ENCODE measurements at places on chromosomes 2 and 18.

DNA sequence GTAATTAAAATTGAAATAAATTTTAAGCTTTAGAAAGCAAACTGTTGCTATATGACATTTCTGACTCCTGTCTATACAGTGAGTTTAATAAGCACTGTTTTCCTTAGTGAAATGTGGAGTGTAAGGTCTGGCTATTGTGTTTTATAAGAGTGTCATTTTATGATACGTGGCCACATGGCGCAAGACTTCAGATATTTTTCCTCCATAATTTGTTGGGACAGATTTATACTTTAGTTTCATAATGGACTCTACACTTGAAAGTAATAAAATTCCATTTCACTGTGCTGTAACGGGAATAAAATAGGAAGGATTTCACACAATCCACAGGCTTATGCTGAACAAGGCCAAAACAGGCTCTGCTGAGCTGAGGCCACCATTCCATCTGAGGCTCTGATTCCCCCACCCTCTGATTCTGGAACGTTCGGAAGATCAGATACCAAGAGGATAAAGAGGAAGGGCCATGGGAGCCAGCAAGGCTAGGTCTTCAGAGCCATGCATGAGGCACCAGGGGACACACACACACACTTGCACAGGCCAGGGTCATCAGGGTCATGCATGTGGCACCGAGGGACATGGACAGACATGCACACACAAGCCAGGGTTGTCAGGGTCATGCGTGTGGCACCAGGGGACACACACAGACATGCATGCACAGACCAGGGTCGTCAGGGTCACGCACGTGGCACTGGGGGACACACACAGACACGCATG is 35.6 kb downstream of the HDAC4 start:
- no peak for DNase-seq

DNA sequence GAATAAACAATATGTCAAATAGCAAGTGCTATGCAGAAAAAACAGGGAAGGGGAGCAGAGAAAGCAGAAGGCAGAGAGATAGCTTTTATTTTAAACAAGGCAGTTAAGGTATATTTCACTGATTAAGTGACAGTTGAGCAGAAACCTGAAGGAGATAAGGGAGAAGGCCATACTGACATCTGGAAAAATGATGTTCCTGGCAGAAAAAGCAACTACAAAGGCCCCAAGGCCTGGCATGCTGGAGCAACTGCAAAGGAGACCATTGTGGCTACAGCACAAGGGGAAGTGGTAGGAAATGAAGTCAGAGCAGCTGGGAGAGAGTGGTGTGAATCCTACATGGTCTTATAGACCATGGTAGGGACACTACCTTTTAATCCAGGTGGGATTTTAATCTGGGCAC is 8.9 kb upstream of the PCBP1 start:
- no peak for DNase-seq

DNA sequence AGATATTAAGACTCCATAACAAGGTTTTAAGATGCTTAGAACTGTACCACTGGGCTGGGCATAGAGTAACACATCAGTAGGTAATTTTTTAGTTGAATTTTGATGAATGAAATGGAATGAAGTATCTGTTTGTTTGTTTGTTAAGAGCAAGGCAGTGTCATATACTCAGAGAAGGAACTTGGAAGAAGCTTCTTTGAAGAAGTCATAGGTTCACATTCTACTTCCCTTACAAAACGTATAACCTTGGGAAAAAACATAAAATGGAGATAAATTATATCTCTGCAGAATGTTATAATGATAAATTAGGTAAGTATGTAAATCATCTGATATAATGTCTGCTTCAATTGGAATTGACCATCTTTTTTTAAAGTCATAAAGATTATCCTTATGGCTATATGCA is 122.1 kb upstream of the SLC39A10 start:
- DNase-seq: no peak

DNA sequence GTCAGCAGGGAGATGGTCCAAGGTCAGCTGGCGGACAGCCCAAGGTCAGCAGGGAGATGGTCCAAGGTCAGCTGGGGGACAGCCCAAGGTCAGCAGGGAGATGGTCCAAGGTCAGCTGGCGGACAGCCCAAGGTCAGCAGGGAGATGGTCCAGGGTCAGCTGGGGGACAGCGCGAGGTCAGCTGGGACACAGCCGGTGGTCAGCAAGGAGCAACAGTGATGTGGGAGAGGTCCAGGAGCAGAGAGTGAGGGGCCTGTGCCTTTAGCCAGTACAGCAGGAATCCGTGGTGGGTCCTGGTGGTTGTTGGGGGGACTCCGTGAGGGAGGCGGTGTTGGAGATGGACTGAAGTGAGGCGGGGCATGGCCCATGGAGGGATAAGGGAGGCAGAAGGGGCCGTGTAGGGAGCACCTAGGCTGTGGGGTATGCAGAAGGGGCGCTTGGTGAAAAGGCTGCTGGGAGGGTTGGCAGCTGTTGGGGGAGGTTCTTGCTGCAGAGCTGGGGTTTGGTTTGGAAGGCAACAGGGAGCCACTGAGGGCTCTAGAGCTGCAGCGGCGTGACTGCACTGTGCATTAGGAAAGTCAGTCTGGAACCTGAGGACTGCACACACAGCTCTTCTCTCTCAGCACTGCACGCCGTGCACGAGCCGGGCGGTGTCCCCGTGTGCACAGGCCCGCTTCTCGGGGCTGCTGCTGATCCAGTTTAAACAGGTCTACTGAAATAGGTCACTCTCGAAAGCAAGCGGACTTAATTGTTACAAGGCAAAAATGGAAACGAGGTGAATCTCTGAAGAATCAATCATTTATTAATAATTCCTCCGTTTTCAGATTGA is 76.2 kb upstream of the HDAC4 start:
- DNase-seq: no peak

- no peak for DNase-seq
These were observed at the start of gene VSNL1 for GRCh38 chr2:17540093-17540812. VSNL1 (plus strand) TSS chr2:17540696; CDS start chr2:17592075, 51,379 bp downstream.

DNA sequence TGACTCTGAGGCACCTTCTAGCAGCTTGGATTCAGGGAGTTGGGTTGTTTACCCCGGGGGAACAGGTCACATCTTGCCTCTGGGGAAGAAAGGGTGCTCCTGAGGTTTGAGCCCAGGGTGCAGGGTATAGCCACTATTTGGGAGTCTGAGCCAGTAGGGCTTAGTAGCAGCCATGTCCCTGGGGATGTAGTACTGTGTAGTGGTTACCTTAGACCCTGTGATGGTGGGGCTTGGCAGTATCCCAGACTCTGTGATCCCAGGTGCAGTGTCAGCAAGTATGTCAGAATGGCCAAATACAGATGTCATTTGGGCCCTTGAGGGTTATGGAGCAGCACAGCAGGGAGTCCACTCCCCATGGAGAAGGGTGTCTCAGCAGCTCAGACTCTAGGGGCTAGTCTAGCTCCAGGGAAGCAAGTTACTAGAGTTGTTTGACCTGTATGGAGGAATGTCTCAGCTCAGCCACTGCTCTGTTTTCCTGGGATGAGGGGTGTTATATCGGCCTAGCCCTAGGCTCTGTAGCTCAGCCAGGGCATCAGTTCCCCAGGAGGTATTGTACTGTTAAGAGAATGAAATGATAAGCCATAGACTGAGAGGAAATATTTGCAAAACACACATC is 151.3 kb downstream of the UBR3 start:
- no peak for DNase-seq

GRCh38 chr2:41949091-41949882 is 98.5 kb upstream of the PKDCC start:
- no peak for DNase-seq

GRCh38 chr2:11466307-11467128 is 557 bp upstream of the E2F6 start:
- DNase-seq: no peak

GRCh38 chr18:23972453-23972852 is 42.1 kb upstream of the TTC39C start:
- no peak for DNase-seq

DNA sequence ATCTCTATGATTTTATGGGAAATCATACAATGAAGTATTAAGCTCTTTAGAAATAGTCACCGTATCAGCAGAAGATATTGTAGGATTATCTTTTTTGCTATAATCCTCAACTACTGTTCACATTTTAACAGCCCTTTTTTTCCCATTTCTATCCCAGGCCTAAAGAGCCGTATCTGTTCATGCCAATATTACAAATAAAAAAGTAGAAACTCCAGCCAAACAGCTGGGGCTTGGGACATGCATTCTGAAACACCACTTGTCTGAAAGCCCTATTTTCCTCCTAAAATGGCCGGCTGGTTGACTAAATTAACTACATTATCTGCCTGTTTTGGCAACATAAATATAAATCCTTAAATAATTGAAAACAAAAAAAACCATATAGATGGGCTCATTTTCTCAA is 477.8 kb downstream of the CDH2 start:
- DNase-seq: no peak

Measured in hematopoietic multipotent progenitor cell treated with erythropoietin and hydrocortisone succinate and interleukin-3 and kit ligand, for 15 days (in vitro differentiated cells).